ENCODE measurements at places on chromosomes 1 and 21.

- DNase-seq = no peak
Observed at GRCh38 chr1:185568155-185569123, 165.8 kb upstream of the HMCN1 start.

GRCh38 chr1:31583995-31584868, 7.9 kb downstream of the TINAGL1 start:
- DNase-seq = no peak

DNA sequence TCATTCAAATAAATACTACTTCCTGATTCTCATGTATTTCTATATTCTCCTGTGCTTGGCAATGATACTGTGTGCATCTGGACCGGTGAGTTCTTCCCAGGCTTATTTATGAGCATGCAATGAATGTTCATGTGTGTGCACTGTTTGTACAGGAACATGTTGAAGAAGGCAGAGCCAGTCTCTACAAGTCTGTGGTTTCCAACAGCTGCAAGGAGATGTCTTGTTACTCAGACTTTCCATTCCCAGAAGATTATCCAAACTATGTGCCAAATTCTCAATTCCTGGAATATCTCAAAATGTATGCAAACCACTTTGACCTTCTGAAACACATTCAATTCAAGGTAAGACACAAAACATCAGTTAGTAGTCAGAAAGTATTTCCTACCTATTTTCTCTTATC, 19.1 kb downstream of the FMO1 start:
- DNase-seq = no peak

DNA sequence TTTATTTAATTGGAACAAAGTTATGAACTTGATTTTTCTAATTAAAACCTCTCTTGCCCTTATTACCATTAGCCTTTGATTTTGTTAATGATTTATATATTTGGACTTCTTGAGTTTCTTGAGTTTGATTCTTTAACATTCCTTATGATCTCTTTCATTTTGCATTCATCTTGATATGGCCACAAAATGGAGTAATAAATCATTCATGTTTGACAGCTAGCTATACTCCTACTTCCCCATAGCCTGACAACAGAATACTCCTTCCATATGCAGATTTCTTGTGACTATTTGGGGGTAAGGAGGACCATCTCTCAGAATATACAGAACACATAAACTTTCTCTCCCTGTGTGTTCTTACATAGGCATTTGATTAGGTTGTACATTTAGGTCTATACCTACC, 119.6 kb downstream of the SYT14 start:
- DNase-seq = no peak

- DNase-seq = no peak
Observed at GRCh38 chr1:98389809-98390208, 271.7 kb upstream of the SNX7 start.

- DNase-seq = no peak
Observed at GRCh38 chr1:103106426-103107341, 1.6 kb downstream of the COL11A1 start.

DNA sequence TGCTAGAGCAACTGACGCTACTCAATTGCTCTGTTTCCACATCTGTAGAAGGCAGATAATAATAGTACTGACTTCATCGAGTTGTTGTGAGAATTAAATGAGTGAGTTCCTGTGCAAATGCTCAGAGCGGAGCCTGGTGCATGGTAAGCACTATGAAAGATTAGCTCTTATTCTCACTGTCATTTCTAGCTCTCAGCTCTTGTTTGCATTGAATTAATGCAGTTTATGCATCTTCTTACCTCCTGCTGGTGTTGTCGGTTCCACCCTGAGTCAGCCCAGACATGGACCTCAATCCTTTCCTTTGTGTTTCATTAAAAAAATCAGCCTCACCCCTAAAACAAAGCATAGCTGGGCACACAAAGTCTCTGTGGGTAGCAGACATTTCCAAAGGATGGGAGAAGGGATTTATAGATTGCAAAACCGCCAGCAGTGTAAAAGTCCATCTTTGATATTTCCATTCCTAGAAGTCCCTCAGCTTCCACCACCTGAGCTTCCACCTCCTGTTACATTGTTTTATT, 254.4 kb upstream of the CSF3R start:
- no peak for DNase-seq

- DNase-seq = no peak
Observed at GRCh38 chr21:33169359-33169758, 60.4 kb upstream of the IFNAR2 start.

- DNase-seq = no peak
Observed at GRCh38 chr1:41800311-41800829, 118.4 kb downstream of the HIVEP3 start.

DNA sequence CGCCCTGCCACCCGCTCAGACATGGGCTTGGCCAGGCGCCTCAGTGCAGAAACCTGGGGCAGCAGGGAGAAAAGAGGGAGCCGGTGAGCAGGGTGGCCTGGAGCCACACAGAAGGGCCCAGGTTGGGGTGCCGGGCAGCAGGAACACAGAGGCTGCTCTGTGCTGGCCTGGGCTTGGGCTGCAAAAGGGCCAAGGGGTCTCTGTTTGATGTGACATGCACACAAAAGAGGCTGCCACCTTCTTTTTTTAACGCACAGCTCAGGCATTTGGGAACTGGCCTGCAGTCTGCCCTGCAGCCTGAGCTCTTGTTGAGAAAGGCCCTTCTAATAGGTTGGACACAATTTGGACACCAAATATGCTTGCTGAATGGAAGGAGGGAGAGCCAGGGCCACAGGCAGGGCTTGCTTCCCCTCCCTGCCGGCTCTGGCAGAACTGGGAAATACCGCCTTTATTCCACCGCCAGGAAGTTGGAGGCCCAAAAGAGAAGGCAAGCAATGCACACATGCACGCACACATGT, 32.4 kb downstream of the KIF21B start:
- no peak for DNase-seq

- DNase-seq = no peak
Observed at GRCh38 chr1:24639881-24640280, 3.2 kb upstream of the SRRM1 start.

DNA sequence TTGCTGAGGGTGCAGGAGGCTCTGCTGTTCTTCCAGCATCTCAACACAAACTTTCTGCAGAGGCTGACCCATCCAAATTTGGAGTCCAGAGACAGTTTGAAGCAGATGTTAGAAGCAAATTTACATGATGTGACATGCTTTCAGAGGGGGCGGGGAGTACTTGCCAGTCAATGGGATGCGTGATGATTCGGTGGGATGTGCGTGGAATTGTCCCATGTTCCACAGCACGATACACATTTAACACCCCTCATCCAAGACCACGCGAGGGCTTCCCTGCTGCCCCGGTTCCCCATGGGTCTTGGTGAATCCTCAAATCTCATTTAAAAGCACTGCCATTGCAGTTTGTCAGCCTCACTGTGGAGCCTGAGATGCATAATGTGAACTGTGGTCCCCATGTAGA, 78.6 kb upstream of the TLR5 start:
- DNase-seq = no peak

GRCh38 chr1:115727706-115728249, 40.7 kb downstream of the CASQ2 start:
- no peak for DNase-seq

DNA sequence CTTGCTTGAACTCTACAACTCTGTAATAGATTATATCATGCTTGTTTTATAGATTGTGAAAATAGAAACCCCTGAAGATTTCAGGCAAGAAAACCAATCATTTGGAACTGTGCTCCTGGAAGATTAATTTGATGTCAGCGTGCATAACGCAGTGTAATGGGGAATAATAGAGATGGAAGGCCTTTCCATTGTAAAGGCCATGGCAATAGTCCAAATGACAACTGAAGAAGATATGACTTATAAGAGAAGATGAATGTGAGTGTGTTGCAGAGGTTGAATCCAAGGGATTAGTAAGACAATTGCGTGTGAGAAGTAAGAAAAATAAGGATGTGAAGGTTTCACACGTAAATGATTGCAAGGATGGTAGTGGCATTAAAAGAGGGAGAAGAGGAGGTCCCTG, 285.0 kb downstream of the DUSP10 start:
- no peak for DNase-seq

GRCh38 chr1:207823880-207824566, 72.2 kb downstream of the CD46 start:
- DNase-seq = peak; percentile 31

DNA sequence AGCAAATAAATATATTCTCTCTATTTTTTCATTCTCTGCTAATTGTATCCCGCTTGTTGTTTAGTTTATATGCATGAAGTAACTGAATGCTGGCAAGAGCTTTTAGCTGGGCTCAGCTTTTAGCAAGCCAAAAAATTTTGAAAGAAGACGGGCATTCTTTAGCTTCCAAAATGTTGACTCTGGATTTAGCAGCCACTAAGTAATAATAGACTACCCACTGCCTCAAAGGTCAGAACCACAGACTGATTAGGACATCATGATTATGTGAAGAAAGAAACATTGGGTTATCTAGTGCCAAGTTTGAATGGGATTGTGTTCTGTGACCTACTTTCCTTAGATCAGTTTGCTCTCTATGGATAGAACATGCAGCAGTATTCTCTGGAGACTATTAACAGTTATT, 80.3 kb upstream of the DPH5 start:
- DNase-seq = no peak

- no peak for DNase-seq
Observed at GRCh38 chr1:94554580-94554979, 13.0 kb upstream of the F3 start.

DNA sequence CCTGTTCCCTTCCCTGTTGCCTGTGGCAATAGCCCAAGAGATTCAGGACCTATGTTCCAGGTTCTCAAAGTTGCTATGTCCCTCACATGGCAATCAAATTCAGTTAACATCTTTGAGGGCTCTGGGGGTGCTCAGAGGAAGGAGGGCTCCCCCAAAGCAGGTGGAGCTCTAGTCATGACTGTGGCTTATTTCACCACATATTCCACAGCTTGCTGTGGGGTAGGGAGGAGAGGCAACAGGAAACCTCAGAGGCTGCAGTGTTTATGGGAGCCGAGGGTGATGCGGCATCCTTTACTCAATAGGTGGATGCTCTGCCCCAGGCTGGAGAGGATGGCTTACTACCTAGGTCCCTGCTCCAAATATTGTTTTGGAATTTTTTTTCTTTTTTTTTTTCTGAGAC, 1.2 kb upstream of the MKNK1 start:
- DNase-seq = no peak

DNA sequence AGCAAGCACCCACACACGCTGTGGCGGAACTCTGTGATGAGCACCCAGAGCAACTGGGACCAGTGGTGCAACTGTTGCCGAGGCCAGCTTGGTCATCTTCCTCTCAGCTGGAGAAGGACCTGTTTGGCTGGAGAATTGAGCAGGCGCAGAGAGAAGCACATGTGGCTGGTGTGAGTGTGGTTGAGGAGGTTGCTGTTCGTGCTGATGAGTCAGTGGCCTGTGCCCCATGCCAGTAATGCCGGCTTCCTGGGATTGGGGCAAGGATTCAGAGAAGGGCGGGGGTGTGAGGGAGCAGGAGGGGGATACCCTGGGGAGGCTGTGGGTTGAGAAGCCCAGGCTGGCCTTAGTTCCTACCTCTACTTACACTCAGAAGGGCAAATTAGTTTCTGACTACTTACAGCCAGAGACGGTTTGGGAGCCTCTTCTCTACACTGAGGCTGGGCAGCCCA, 57.5 kb upstream of the EPS8L3 start:
- no peak for DNase-seq

DNA sequence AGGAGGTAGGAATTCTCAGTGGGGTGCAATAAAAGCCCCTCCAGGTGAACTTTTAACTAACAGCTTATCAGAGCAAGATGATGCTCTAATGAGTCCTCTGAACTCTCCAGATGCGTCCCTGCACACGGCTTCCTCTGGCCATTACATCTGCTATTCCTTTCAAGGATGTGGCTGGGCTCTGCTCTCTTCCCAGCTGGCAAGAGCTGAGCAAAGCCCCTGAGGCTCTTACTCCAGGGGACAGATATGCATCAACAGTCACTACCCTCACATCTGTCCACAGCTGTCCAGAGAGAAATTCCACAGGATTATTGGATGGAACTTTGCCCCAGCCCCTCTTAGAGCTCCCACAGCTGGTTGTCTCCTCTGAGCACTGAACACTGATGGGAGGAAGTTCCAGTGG, 267.8 kb downstream of the C1orf94 start:
- DNase-seq = no peak

GRCh38 chr1:178940068-178940765, 69.3 kb upstream of the ANGPTL1 start:
- DNase-seq = no peak

DNA sequence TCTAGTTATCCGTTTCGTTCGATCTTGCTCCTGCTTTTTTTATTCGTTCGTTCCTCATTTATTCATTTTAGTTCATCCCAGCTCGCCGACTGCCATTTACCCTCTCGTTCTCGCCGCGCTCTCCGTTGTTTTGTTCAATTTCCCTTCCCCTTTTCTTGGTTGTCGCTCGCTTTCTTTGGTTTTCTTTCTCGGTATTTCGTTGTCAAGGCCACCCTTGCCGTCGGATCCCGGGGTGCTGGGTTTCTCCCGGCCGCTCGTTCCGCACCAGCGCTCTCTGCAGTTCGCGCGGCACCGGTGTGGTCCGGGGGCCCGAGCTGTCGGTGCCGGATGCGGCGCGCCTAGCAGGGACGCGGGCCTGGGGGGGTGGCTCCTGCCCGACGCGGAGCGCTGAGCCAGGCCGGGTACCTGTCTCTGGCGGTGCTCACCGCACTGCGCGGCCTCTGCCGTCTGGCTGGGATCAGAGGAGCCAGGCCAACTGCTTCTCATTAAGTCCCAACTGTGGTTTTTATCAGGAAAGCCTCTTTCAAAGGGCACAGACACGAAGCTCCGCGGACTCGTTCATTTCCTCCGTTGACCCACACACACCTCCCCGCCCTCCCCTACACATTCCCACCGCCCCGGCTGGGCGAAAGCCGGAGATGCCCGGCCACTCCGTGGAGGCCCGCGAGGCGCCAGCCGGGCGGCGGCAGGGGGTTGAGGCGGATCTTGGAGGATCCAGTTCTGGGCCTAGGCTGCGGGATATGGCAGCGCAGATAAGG, 1.6 kb downstream of the ALX3 start:
- DNase-seq = no peak

GRCh38 chr1:22739648-22740385, 29.2 kb downstream of the EPHB2 start:
- DNase-seq = no peak

DNA sequence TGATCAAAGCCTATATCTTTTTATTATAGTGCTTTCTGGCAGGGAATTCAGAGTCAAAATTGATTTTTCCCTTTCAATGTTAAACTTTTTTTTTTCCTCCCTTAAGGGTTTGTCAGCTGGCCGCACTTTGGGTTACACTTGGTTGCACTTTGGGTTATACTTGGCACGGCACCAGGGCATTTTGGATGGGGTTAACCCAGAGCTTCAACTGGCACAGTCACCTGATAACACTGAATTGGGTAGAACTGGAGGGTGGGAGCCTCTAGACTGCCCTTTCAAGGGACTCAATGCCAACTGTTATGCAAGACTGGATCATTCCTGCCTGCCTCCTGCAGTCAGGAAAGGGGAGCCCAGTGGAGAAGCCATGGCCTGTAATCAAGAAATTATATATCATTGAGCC, 211.5 kb downstream of the KCNJ6 start:
- no peak for DNase-seq

DNA sequence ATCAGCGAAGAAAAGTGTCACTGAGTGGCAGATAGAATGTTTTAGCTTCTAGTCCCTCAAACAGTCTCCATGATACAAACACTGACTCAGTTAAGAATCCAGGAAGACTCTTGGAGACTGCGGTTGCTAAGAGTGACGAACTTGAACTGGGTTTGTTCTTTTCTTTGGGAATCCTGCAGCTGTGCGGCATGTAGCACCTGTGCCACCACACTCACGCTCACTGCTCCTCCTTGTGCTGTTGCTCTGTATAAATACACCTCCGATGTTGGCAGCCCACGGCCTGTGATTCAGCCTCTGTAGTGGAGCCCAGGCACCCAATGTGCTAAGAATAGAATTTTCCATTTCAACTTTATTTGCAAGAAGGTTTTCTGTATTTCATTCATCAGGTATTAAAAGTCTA, 5.5 kb upstream of the PPIE start:
- no peak for DNase-seq

GRCh38 chr1:230531103-230531502, 105.0 kb upstream of the PGBD5 start:
- no peak for DNase-seq
